ENCODE measurements at places on chromosomes 6 and 20.

- DNase-seq, result no peak
Observed at GRCh38 chr6:33693186-33694105, 18.1 kb downstream of the UQCC2 start.

DNA sequence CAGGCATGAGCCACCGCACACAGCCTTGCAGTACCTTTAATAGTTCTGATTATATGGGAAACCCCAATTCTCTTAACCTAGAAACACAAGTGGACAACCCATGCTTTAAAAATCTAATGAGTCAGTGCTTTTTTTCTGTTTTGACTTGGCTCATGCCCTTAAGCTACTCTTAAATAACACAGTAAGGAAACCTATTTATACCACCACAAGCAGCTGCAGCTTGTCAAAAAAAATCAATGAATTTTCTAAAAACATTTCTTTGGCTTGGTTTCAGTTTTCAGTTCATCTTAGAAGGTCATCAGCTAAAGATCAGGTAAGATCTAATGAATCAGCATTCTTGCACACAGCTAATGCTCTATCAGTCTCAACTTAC lies 124.1 kb upstream of the DST start:
- peak; percentile 86 for DNase-seq

DNA sequence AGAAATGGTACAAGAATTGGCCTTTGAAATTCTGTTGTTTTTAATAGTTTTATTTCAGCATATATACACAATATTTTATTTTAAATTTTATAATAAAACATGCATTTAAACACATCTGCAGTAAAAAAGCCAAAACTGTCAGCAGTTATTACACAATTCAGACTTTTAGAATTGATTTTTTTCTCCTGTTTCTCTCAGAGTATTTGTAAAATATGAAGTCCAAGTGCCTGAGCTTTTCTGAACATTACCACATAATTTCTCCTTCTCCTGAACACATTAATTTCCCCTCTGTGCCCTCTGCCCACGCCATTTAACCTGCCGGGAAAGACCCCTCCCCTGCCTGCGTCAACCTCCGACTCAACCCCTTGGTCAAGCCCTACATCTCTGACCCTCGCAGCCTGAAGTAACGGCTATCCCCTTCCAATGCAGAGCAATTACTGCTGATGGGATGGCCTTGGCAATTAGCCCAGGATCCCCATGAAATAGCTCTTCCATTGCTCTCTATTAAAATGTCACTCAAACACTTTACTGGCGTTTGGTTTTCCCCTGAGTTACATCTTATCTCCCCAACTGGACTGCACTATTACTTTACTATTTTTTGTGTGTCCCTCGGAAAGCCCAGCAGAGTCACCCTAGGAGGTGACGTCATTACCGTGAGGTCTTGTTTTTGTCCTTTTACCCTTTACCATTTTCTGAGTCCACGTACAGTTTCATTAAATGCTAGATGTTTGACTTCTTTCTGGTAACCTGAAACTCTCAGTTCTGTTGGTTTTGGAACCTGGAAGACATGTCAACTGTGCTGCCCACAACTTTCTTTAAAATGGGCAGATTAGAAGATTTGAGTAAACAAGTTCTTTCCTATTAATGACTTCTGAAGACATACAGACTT lies 146.7 kb upstream of the TAB2 start:
- no peak for DNase-seq

GRCh38 chr6:111477481-111477938 lies 5.5 kb downstream of the REV3L start:
- no peak for DNase-seq

DNA sequence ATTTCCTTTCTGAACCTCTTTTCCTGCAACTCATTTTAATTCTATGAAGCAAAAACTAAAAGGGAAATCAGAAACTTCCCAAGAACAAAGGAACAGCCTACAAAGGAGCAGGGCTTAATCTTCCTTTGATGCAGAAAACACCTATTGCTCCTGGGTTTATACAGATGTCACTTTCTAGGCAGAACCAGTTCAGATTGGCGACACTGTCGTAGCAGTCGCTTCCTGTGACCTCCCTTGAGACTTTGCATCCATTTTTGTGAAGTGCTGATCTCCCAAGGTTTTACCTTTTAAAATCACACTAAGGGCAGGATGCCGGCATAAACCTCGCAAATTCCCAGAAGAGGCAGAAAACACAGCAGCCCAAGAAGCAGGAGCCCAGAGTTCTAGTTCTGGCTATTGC lies 40.1 kb downstream of the JAG1 start:
- no peak for DNase-seq

- peak; percentile 32 for DNase-seq
Observed at GRCh38 chr6:17450397-17450796, 57.0 kb downstream of the CAP2 start.

DNA sequence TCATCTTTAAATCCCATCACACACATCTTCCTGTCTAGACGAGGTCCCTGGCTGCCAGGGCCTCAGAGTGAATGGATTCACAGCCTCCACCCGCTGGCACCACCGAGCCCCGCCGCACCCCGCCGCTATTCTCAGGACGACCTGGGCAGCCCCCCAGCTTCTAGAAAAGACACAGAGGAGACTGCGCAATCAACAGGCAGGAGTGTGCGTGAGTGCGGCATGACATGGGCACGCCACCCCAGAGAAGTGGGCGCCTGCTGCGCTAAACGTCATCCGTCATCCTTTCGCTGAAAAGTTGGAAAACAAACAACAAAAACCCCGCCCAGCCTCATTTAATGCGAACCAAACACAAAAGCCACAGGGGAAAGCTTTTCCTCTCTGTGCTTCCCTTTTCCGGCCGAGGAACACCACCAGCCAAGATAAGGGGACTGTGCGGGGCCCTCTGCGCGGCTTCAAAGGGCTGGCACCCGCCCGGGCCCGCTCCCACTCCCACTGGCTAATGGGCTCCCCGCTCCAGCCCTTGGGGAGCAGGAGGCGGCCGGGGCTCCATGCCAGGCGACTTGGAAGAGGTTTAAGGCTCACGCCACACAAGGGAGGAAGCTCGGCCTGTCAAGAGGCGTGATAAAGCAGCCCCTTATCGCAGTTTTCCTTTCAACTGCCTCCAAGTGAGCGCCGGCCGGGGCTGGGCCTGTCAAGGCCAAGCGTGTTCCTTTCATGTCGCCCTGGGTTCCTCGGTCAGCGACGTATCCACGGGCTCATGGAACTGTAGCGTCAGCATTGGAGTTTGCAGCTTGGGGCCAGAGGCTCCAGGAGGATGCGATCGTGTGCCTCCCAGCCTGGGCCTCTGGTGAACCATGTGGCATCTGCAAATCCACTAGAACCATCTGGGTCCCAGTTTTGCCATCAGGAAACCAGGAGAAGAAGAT lies 50.1 kb downstream of the NFATC2 start:
- DNase-seq, result no peak

GRCh38 chr20:7333841-7334240 lies 566.4 kb downstream of the BMP2 start:
- DNase-seq, result peak; percentile 3

DNA sequence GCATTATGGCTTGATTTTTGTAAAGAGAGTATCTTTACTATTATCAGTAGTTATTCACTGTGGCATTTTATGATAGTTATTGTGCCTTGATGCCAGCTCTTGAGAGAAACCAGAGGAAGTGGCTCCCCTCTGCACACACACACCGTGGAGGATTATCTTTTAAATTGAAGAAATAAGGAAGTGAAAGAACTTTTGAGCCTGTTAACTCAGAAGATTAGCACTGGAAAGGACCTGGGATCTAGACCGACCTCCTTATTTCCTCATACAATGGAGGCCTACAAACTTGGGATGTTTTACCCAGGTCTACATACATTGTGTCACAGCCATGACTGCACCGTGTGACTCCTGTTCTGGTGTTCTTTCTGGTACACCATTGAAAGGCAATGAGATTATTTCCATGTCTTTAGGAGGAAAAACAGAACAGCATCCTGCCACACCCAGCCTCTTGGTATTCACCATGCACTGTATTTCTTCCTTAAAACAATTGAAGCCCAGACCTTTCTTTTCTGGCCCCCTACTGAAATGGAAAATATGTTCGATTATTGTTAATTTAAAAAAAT lies 40.6 kb downstream of the HECA start:
- no peak for DNase-seq

DNA sequence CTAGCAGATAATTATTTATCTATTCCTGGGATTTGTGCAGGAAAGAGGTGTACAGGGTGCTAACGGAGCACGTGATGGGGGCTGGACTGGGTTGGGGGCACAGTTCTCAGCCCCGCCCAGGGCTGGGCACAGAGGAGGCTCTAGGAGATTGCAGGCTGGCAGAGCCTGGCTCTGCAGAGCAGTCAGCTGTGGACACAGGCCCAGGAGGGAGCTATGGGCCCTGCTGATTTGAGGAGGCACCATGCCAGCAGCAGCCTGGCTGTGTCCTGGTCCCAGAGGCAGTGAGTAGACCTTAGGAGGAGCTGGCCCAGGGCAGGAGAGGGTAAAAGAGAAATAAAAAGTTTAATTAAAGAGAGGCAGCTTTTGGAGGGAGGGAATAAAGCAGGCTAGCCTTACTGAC lies 19.3 kb downstream of the MAFB start:
- no peak for DNase-seq

GRCh38 chr6:164628302-164628931 lies 681.0 kb downstream of the C6orf118 start:
- DNase-seq, result no peak

DNA sequence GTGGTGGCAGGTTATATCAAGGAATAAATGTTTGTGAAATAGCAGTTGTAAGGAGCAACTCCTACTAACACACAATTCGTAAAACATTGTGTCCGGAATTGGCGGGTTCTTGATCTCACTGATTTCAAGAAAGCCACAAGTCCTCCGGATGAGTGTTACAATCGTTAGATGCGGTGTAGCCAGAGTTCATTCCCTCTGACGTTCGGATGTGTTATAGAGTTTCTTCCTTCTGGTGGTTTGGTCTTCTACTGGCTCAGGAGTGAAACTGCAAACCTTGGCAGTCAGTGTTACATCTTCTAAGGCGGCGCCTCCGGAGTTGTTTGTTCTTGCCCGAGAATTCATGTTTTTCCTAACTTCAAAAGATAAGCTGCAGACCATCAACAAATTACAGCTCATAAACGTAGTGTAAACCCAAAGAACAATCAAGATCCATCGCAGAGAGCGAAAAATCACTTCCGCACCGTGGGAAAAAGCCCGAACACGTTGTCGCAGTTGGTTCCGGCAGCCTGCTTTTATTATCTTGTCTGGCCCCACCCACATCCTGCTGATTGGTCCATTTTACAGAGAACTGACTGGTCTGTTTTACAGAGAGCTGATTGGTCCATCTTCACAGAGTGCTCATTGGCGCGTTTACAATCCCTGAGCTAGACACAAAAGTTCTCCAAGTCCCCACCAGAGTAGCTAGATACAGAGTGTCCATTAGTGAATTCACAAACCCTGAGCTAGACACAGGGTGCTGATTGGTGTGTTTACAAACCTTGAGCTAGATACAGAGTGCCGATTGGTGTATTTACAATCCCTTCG lies 58.2 kb downstream of the TRIM27 start:
- DNase-seq, result peak; percentile 46

- DNase-seq, result no peak
Observed at GRCh38 chr6:11722220-11722619, 56.4 kb downstream of the ADTRP start.

DNA sequence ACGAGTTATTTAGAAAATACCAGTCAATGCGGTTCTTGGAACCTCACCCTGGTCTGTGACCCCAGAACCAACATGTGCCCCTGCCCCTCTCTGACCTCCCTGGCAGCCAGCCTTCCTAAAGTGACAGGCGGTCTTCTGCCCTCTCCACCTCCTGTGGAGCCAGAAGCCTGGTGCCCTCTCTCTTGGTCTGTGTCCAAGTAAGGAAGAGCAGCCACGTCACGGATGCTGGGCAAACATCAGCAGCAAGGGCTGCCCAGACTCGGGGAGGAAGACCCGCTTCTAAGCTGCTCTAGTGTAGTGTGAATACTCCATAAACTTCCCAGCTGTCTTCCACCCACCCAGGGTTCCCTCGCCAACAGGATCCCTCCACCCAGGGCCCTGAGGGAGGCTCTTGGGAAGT lies 272.4 kb downstream of the BMP7 start:
- no peak for DNase-seq

DNA sequence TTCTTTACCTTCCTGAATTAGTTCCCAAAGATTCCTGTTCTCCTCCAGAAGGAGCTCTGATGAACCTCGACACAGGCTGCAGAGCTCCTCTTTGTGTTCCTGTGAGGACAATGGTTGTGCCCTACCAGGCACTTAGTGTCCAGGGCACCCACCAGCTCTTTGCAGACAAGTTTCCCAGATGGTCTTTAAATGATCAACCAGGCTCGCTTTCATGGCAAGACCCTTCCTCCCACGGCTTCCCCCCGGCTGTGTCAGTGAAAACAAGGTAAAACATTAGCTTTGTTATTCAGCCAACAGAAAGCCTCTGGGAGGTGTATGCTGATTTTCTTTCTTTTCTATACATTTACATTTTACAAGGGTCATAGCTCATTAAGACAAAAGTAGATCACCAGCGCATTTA lies 32.3 kb upstream of the CNKSR3 start:
- no peak for DNase-seq

- no peak for DNase-seq
Observed at GRCh38 chr6:138334963-138335362, 42.7 kb upstream of the SMIM28 start.

- DNase-seq, result no peak
Observed at GRCh38 chr6:154337406-154338005, 19.1 kb downstream of the IPCEF1 start.

GRCh38 chr6:5345324-5345723 lies 84.0 kb downstream of the FARS2 start:
- DNase-seq, result no peak

DNA sequence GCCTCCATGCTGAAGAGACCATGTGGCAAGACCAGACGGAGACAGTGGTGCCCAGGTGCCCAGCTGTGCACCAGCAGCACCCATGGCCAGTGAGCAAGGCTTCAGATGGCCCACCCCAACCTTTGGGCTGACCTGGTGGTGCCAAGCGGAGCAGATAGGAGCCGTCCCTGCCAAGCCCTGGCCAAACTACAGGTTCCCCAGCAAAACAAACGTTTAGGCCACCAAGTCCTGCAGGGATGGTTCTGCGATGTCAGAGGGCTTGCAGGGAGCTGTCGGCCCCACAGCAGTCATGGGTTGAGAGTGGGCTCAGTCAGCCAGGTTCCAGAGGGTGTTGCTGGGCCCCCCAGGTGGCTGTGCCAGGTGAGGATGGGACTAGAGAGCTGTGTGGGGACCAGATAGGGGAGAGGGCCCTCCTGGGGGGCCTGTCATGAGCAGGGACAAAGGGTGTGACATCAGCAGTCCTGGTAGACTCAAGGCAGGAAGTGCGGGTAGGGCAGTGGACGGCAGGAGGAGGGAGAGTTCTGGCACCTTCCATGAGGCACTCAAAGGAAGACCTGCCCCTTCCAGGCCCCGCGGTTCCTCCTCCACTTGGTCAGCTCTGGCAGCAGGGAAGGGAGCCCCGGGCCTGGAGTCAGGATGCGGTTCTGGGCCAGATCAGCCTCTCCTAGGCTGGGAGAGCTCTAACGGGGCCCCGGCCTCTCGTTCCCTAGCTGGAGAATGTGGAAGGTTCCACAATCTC lies 342.4 kb downstream of the ZFAND3 start:
- DNase-seq, result no peak

GRCh38 chr20:3328501-3328900 lies 79.0 kb downstream of the DNAAF9 start:
- DNase-seq, result no peak

DNA sequence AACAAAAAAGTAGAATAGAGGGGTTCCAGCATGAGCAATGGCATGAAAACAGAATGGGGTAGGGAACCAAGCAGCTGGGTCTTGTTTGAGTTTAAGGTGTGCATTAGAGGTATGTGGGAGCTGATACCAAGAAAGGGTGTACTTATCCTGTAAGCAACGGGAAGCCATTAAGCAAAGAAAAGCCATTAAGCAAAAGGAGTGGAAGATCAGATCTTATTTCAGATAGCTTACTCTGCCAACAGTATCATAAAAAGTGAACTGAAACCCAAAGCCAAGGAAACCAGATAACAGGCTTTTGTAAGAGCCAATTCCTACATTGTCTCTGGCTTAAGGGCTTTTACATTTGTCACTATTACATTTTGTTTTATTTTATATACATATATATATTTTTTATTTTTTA lies 21.3 kb upstream of the BEND6 start:
- no peak for DNase-seq
